ENCODE measurements at places on chromosomes 1 and 21.
A peak's percentile ranks its signal among the peaks of the same experiment; 100 is the strongest.

GRCh38 chr1:198849093-198849492 is 210.3 kb downstream of the PTPRC start:
- no peak for DNase-seq

GRCh38 chr1:30697571-30698376 is 25.6 kb downstream of the MATN1 start:
- DNase-seq: peak; percentile 21

- DNase-seq: peak; percentile 81
Measured at GRCh38 chr1:201408176-201408833, 9.2 kb upstream of the LAD1 start.

GRCh38 chr21:19908390-19908789 is 1089.8 kb upstream of the NCAM2 start:
- no peak for DNase-seq

- no peak for DNase-seq
Measured at GRCh38 chr1:226407199-226407496, 745 bp downstream of the PARP1 start.

- no peak for DNase-seq
Measured at GRCh38 chr1:198903621-198904020, 264.8 kb downstream of the PTPRC start.

- DNase-seq: no peak
Measured at GRCh38 chr1:57316291-57316690, 107.6 kb downstream of the DAB1 start.

GRCh38 chr1:18041102-18041501 is 66.5 kb upstream of the IGSF21 start:
- DNase-seq: no peak

GRCh38 chr1:25517476-25518394 is 25.7 kb upstream of the LDLRAP1 start:
- DNase-seq: no peak

DNA sequence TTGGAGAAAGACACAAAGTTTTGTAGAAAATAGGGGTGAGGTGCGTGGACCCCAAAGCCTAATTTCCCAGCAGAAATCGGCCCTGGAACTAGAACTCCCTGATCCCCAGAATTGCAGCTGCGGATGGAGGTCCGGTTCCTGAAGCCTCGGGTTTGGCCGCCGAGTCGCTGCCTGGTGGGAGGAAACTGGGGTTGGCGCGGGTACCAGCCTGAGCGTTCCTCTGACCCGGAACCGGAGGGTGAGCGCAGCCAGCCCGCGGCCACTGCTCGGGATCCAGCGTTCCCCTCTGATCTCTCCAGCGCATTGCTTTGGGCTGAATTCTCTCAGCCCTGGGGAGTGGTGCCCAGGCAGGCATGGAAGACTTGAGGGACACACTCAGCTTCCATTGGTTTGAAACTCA is 1.6 kb downstream of the ST6GALNAC5 start:
- DNase-seq: no peak

DNA sequence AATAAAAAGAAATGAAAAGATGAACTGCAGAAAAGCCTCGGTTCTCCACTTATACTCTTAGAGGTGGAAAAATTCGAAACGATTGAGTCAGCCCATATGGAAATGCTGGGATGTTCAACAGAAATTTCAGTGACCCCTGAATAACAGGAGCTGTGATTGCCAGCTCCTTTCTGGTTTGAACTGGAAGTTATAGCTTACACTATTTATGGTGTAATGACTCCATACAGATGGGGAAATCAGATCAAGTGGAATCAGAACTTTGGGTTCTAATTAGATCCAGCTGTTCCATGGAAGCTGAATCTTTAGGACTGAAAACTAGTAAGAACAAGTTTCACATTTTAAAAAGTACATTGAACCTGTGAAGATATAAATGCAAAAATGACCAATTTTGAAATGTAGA is 569.3 kb upstream of the ZRANB2 start:
- no peak for DNase-seq

DNA sequence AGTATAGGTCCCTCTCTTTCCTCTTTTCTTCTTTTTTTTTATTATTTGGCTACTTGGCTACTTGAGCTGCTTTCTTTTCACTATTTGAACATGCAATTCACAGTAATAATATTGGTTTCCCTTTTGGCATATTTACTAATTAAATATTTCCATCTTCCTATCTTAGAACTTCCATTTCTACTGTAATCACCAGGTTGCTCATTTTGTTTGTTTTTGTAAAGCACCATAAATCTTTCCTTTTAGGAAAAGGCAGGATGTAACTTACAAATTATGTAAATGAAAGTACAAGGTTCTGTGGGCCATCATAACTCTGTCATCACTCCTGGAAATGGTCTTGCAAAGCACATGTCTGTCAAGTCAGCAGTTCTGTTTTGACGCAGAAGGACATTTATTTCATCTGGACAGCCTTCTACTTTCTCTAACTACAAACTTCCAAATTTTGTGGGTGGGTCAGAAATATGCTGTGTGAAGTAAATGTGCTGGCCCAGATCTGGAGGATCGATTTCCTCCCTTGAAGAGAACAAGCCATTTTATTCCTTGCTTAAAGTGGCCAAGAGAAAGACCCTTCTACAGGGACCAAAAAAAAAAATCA is 71.7 kb upstream of the TNFSF18 start:
- DNase-seq: peak; percentile 53

DNA sequence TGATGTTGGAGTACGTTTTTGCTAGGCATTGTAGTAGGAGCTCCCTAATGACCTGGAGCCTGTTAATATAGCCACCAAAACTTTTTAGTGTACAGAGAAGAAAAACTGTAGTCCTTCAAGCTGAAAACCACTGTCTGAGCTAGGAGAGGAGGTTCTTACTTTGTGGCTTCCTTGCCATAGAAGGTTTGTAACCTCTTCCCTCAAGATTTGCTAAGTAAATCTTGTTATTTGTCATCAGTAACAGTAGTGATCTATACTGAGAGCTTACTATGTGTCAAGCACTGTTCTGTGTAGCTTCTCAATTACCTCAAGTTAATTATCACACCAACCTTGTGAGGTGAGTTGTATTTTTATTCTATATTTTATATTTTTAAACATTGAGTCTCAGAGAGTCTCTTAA is 21.2 kb upstream of the LRRC8C start:
- no peak for DNase-seq
